ENCODE measurements at places on chromosomes 1 and 21.

DNA sequence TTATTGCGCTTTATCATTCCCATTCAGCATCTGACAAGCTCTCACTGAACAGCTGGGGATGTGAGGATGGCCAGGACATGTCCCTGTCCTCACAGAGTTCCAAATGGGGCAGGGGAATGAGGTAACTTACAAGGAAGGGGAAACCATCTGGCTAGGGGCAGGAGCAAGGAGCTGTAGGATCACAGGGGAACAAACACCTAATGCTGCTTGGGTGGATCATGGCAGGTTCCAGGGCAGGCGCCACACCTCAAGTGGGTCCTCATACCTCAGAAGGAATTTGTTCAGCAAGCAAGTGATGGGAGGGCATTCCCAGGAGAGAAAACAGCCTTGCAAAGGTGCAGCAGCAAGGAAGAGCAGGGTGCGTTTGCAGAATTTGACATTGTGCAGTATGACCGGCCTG lies 35.1 kb upstream of the GRIK3 start:
- DNase-seq, result no peak

- DNase-seq, result peak; percentile 52
Observed at GRCh38 chr1:15090373-15090772, 63.2 kb upstream of the TMEM51 start.

GRCh38 chr1:21099034-21099868 lies 77.4 kb downstream of the EIF4G3 start:
- no peak for DNase-seq

DNA sequence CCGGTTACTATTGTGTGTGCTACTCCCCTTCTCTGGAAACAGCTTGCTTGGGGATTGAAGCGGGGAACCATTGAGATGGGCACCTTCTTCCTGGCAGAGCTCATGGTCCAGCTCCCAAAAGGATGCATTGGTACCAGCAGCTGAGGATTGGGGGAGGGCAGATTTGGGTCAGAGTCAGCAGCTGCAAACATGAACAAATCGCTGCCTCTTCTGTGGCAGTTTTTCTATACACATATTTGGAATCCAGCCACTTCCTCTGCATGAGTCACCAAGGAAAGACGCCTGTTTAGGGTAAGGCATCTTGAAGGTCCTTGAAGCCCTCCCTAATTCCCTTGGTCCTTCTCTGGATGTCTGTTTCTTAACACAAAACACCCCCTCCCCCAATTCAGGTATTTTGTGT lies 104.7 kb downstream of the DAB1 start:
- DNase-seq, result peak; percentile 53

- no peak for DNase-seq
Observed at GRCh38 chr1:48186306-48186839, 36.1 kb upstream of the SLC5A9 start.

DNA sequence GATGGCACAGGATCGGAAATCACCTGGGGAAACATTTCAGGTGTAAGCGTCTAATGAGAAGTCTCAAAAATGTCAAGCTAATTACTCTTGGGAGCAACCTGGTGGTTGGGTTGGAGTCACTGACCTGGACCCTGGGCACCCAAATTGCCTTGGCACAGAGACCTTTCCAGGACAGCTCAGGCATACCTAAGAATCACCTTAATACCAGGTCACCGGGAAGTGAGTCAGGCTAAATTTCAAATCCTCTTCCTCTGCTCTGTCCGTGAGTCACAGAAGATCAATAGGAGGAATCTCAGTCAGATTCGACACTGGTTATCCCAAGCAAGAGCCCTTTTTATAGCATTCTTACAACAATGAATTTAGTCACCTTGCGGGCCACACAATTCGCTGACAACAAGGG lies 179.6 kb upstream of the CAMK1G start:
- no peak for DNase-seq

DNA sequence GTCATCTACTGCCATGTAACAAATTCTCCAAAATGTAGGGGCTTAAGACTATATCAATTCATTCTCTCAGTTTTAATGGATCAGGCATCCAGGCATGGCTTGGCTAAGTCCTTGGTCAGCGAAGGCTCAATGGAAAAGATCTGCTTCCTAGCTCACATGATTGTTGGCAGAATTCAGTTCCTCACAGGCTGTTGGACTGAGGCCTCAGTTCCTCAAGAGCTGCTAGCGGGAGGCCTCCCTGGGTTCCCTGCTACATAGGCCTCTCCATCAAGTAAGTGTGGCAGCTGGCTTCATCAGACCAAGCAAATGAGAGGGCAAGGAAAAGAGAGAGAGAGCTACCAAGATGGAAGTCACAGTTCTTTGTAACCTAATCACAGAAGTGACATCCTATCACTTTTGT lies 19.6 kb upstream of the EYA3 start:
- no peak for DNase-seq

DNA sequence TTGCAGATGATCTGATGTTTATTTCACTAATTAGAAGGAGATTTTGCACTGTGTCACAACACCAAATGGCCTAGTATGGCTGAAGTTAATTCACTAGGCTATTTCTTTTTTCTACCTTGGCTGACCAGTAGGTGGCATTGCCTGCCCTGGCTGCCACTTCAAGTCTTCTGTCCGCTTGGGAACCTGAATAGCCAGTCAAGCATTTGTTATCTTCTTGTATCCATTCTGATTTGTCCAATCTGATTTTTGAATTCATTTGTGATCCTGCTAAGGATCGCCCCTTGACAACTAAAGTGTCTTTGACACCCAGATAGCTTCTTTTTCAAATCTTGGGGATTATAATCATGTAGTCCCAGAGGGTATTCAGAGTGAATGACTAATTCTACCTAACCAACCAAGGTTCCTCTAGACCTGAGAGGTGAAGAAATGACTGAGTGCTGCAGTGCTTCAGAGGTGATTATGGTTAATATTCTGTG lies 99.4 kb downstream of the GIPC2 start:
- peak; percentile 79 for DNase-seq

DNA sequence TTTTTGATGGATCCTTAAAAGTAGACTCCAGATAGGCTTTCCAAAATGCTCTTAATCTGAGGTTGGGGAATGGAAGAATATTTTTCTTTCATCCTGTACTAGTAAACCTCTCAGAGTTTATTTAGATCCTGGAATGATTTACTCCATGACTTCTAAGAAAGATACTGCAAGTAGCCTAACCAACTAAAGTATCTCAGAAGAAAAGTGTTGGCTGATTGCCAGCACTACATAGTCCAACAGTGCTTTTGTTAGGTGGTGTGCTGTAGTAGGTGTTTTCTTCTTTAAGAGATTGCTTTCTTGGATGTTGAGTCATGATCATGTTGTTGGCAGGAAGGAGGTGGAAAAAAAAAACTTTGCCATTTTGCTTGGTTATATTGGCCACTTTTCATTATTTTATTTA lies 119.8 kb downstream of the OSBPL9 start:
- peak; percentile 86 for DNase-seq
